ENCODE measurements at places on chromosomes 7 and 10. TPM values are rescaled to one million over a fixed set of nuclear protein-coding genes. Genes with fewer than 3 reads are reported as not detected.

The VGF gene
- 0.14 TPM for total RNA-seq

The LDB3 gene
- not detected for total RNA-seq

DNA sequence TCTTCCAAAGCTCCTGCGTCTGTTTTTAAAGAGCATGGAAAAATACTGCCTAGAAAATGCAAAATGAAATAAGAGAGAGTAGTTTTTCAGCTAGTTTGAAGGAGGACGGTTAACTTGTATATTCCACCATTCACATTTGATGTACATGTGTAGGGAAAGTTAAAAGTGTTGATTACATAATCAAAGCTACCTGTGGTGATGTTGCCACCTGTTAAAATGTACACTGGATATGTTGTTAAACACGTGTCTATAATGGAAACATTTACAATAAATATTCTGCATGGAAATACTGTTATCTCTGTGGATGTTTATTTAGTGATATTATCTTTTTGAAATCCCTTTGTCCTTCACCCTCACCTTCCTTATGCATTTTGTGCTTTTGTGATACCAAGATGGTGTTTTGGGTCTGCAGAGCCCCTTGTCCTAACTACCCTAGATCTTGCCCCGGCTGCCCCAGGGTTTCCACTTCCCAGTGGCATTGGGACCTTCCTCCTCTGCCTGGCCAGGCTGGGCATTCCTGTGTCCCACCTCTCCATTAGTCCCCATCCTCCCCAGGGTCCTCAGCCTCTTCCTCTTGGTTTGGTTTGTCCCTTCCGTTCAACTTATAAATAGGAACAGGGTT is 5.2 kb downstream of the IGFBP1 start:
- DNase-seq, result no peak

The PIK3AP1 gene
- total RNA-seq, result 114 TPM

DNA sequence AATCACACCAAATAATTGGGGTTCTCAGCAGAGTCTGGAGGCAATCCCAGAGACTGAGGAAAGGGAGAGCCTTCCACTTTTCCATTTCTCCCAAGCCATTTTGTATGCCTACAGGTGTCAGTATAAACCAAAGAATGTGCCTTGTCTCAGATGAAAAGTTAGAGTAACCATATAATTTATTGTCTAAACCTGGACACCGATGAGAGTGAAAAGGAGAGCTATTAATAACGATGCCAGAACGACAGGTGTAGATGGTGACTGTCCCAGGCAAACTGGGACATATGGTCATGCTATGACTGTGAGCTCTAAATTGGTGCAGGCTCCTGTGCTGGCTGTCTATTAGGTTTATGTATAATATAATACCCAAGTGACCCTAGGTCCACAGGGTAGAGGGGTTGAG is 219.6 kb downstream of the ARHGAP12 start:
- no peak for DNase-seq

DNA sequence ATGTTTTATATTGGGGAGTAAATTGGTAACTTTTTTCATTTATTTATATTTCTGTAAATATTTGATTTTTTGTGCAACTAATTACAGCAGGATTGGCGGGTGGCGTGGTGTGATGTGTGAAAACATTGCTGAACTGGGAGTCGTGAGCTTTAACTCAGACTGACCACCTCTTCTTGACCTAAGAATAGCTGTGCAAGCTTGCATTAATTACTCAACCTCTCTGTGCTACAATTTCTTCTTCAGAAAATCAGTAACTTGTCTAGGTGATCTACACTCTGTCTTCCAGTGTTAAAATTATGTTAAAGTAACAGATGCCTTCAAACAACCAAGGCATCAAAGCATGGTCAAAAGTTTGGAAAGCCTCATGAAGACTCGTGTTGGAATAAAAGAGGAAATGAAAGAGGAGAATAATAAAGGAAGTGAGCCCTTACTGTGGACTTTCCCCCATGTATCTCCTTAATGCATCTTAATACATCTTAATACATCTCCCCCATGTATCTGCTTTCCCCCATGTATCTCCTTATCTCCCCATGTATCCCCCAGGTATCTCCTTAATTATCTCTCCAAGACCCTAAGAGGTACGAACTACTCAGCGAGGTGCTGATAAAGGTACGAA is 71.2 kb downstream of the SVIL start:
- no peak for DNase-seq

The PRLHR gene
- total RNA-seq, result not detected

Measured in Calu3 (cell line).